ENCODE measurements at places on chromosomes 7 and 10.

DNA sequence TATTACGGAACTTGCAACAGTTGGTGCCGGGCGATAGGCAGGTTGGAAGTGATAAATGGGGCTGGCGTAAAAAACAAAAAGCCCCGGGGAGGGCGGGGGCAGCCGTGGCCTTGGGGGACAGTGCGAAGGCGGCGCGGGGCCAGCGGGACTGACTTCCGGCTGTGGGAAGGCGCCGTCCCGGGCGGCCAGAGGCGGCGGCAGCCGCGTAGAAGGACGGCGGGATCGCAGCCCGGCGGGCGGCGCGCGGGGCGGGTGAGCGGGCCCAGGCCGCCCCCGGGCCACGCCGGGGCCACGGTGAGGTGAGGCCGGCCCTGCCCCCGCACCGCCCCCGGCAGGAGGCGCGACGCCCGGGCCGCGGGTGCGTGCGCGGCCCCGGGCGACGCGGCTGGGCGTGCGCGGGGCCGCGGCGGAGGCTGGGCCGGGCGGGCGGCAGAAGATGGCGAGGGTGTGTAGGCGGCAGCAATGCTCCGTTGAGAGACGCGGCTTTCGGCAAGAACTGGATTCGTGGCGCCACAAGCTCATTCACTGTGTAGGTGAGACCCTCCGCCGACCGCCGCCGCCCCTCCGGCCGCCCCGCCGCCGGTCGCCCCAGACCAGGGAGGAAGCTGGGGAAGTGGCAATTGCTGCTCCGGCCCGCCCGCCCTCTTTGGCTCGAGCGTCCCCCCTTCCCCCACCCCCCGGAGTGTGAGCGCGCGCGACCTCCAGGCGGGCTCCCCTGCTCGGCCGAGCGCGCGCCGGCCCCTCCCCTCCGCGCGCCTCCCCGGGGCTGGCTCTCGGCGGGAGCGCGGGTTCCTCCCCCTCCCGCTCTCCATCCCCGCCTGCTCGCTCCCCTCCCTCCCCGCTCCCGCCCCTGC lies at the start of gene LCOR:
TSS of gene LCOR (plus strand) at position 432 of the 854 bp plus-strand sequence. CDS start 116,760 bp downstream, outside the sequence.
- DNase-seq, result peak; percentile 85

GRCh38 chr7:118844748-118845147 lies 620.2 kb downstream of the ANKRD7 start:
- no peak for DNase-seq

DNA sequence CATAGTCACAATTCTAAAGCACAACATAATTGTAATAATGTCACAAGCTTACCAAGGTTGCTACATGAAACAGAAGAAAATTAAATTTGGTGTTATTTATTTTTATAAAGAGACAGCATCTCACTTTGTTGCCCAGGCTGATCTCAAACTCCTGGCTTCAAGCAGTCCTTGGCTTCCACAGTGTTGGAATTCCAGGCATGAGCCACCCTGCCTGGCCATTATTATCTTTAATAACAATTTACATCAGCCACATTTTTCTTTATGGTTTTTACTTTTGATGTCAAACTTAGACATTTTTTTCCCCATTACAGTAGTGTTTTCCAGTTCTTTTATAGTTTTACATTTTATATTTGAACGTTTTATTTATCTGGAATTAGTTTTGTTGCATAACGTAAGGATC lies 46.7 kb downstream of the BMPR1A start:
- DNase-seq, result no peak

DNA sequence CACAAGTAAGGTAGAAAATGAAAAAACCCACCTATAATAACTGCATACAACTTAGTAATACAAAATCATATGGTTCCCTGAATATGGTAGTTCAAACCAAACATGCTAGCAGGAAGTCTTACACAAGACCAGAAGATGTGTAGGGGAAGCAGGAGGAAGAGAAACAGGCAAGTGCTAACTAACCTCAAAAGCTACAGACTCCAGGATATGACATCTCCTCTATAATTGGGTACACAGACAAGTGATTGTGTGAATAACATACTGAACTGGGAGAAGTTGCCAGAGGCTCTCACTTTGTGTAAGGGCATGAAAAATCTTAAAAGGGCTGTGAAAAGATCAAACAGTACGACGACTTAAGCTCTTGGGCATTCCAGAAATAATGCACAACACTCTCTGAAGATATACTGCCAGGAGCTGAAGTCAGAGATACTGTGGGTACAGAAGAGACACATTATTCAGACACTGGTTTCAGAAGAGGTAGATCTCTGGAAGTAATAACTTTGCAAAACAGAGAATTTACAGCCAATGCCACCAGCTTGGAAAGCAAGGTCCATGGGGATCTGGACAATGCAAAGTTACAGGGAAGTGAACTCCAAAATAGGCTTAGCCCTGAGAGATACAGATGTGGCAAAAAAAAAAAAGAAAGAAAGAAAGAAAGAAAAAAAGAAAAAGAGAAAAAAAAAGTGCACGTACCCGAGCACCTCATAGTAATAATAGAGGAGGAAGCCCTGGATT lies 767.2 kb downstream of the TNS3 start:
- no peak for DNase-seq

- no peak for DNase-seq
Measured at GRCh38 chr10:96512524-96513304, 1.0 kb downstream of the TLL2 start.

GRCh38 chr7:80213814-80214213 lies 79.2 kb downstream of the GNAI1 start:
- no peak for DNase-seq

- peak; percentile 54 for DNase-seq
Measured at GRCh38 chr10:59674215-59674836, 35.3 kb downstream of the SLC16A9 start.

DNA sequence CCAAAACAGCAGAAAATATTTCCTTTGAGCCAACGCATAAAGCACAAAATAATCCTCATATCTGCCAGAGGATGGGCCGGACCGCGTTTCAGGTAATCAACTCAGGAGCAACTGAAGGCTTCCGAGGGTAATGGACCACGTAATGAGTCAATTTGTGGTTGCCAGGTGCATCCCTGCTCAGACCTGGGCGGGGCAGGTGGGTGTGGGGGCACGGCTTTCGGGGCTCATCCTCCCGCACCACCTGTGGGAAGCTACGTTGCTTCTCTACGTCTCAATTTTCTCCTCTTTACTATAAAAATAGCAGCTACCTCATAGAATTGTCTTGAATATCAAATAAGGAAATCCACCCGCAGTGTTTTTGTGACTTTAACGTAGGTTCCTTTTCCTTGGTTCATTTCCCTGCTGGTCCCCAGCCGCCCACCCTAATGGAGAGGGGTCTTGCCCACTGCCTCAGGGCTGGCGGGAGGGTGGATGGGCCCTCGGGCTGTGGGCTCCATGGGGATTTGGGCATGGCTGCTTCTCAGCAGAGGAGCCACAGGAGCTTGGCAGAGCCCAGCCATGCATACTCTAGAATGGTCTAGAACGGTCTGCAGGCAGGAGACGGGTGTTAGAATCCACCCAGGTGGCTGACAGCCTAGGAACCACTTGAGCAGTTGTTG lies 324.7 kb downstream of the ADARB2 start:
- DNase-seq, result no peak

- DNase-seq, result no peak
Measured at GRCh38 chr7:139773371-139773770, 4.4 kb downstream of the HIPK2 start.

DNA sequence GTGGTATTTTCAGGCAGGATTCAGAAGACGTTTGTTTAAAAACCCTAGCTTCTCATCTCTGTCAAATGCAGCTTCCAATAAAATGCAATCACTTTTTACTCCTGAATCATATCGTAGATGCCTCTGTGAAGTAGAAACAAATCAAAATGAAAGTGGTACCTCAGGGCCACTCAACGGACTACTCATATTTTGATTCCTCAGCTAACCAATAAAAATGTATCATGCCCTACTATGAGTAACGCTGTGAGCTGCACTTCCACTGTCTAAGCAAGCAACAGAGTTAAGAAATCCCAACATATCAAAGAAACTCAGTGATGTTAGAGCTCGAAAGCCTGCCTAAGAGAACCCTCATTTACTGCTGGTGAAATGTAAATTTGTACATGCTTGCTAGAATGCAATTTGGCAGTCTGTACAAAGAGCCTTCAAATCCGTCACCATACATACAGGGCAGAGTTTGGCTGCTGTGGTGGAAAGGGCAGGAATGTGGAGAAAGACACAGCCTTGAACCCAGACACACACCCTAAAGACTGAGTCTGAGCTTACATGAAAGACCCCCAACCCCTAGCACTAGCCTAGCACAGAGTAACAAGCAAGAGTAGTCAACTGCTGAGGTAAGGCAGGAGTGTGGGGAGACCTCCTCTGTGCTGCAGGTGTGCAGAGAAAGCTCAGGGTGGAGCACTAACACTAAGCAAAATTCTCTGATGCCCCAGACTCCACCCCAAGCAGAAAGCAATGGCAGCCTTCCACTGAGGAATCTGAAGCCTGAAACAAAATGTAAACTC lies 151.5 kb downstream of the ANK3 start:
- peak; percentile 18 for DNase-seq

- DNase-seq, result peak; percentile 64
Measured at GRCh38 chr7:38448054-38448453, 174.6 kb upstream of the TARP start.

DNA sequence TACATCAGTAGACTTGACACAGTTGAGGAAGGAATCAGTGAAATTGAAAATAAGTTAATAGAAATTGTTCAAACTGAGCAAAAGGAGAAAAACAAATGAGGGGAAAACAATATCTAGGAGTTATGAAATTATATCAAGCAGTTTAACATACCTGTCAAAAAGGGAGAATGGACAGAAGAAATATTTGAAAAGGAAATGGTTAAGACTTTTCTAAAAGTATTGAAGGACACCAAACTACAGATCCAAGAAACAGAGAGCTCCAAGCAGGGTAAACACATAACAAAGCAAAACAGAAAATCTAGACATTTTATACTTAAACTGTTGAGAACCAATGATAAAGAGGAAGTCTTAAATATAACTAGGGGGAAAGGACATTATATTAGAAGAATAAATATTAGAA lies 8.6 kb upstream of the GIMAP5 start:
- DNase-seq, result no peak

- DNase-seq, result no peak
Measured at GRCh38 chr10:6036861-6037321, 25.3 kb downstream of the IL2RA start.

GRCh38 chr10:119973281-119973680 lies 80.8 kb downstream of the SEC23IP start:
- DNase-seq, result no peak

DNA sequence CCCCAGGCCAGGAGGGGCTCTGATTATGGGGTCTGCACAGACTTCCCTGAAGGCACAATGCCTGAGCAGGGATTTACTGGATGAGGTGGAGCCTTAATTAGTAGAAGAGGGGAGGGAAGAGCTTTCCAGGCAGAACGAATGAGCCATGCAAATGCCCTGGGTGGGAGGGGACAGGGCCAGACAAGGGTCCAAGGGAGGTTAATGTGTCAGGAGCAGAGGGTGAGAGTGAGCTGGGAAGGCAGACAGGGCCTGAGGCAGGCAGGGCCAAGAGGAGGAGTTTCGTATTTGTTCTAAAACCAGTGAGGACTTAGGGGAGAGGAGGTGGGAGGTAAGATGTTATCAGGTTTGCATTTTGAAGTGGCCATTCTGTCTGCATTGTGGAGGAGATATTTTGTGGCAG lies 65.3 kb downstream of the NPY start:
- DNase-seq, result no peak

DNA sequence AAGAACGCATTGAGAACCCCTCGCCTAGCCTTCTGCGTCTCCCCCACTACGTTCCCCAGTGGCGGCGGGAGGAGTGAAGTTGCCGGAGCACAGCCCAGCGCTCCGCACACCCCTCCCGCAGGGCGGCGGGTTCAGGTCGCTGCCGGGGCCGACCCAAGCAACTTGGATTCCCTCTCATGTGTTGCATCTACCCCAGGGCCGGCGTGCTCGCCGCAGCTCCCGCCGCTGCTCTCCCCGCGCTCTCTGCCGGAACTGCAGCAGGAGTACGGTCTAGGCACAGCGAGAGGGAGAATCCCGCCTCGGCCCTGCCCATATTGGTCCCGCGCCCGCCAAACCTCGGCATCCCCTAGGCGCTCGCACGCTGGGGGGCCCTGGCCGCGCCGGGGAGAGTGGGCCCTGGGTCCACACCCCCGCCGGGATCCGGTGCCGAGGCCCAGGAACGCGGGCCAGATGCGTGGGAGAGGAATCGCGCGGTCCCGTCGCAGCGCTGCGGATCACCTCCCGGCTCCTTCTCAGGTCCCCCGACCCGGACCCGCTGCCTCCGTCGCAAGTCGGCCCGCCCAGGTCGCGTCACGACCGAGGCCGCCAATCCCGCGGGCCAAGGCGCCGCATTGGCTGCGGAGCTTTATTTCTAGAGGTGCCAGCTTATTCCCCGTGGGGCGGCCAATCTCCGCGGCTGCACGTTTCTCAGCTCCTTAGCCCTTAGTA lies 648 bp upstream of the TMEM243 start:
- no peak for DNase-seq

DNA sequence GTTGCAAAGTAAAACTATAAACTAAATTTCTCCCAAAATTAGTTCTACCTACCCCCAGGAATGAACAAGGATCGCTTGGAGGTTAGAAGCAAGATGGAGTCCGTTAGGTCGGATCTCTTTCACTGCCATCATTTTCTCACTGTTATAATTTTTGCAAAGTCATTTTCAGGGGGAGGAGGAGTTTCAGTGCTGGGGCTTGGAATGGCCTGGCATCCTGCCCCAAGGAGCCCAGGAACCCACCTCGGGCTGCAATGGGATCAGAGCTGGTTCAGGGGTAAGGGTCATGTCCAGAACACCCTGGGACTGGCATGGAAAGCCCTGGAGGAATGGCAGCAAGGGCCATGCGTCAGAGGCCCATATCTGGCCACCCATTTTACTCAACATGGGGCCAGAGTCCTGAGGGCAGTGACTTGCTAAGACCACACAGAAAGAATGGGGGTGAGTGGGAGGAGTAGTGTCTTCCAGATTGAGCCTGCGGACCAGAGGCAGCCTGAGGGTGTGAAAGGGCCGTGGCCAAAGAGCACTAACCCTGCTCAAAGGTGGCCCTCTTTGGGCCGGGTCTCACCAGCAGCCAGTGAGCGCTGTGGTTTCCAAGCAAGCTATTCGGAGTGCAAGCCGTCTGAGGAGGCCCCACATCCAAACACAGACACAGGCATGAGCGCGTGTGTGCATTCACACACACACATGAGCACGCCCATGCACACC lies 31.8 kb downstream of the GPRIN2 start:
- DNase-seq, result peak; percentile 31

- DNase-seq, result no peak
Measured at GRCh38 chr7:133102276-133103060, 20.6 kb upstream of the CHCHD3 start.

DNA sequence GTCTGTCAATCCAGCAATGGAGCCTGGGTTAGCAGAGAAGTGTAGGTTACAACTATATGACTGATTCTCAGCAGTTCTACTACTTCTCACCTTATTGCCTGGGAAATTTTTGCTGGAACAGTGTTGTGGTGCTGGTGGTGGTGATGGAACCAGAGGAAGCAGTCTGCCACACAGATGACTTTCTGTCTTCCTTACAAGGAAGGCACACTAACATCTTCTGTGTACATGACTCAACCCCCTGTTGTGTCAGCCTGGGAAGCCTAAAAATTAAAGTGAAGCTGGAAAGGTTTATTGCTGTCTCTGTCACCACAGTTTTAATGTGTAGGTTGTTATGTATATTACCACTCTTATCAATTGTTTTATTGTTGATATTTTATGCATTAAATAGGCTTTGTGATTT lies 40.3 kb downstream of the ANKRD7 start:
- no peak for DNase-seq

Measured in fibroblast of skin of left biceps (primary cell).